RWPE2 (cell line): ENCODE measurements at places on chromosomes 4 and X.

DNA sequence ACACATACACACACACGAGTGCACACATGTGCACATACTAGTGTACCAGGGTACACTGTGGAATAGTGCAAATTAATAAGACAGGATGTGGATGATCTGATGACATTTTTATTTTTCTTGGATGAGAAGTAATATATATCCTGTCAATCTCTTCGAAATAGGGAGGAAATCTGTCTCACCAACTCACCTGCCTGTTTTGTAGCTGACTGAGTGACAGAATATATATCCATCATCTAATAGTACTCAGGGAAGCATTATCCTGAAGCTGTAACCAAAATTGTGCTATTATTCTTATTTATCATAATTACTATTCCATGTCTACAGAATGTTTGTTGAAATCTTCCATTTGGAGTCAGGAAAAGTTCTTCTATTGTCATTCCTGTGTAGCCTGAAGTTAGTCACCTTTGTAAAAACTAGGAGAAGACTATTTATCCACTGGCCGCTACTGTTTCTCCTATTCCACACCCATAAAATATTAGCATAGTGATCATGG is 888.0 kb downstream of the TRAM1L1 start:
- no peak for DNase-seq

GRCh38 chr4:20638825-20639224 is 61.4 kb upstream of the PACRGL start:
- DNase-seq = no peak

- DNase-seq = no peak
These were observed 61.9 kb upstream of the ENPP6 start for GRCh38 chr4:184279496-184280061.

GRCh38 chr4:14871676-14872430 is 130.4 kb upstream of the CPEB2 start:
- DNase-seq = no peak

DNA sequence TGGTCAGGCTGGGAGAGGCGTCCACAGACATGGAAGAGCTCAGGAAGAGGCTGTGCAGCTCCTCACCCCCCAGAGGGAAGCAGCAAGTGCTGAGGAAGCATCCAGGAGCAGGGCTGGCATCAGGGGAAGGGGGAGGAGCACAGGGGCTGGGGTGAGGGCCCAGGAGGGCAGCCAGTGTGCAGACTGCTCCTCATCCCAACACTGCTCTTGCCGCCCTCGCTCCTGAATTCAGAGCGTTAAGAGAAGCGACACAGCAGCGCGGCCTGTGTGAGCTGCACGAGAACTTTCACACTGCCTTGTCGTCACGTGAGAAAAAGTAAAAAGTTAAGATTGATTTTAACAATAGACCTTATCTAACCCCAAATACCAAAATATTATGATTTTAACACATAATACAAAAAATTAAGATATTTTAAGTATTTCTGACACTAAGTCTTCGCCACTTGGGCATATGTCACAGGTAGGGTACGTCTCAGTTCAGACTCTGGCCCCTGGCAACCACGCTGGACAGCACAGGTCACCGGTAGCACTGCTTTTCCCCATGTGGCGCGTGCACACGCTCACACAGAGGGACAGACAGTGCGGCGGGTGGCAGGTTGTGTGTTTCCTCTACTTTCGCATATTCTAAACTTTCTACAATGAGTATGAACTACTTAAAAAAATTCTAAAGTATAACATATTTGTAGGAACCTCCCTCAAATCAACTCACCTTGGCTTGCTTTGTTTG is 19.7 kb downstream of the NOP14 start:
- DNase-seq = no peak

DNA sequence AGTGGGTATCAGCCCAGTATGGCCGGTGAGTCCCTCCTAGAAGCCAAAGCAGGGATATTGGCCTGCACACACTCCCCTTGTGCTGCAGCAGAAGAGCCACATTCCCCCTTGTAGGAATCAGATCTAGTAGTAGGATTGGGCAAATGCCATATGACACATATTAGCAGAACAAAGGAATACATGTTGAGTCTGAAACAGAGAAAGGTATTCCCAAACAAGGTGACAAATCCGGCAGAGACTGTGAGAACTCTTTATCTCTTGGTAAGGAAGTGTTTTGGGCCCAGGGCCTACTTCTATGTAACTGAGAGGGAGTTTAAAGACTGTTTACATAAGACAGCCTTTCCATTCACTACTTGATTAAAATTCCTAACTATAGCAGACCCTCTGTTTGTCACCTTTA is 1382.0 kb downstream of the FAM133A start:
- no peak for DNase-seq

DNA sequence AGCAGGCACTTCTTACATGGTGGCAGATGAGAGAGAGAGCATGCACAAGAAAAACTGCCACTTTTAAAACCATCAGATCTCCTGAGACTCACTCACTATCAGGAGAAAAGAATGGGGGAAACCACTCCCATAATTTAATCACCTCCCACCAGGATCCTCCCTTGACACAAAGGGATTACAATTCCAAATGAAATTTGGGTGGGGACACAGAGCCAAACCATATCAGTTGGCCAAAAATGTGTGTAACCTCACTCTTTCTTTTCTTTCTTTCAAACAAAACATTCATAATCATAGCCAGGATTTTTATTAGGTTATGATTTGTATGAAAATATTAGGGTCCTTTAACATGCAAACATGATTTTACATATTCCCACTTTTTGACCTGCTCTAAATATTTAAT is 222.1 kb downstream of the PCDH18 start:
- no peak for DNase-seq

DNA sequence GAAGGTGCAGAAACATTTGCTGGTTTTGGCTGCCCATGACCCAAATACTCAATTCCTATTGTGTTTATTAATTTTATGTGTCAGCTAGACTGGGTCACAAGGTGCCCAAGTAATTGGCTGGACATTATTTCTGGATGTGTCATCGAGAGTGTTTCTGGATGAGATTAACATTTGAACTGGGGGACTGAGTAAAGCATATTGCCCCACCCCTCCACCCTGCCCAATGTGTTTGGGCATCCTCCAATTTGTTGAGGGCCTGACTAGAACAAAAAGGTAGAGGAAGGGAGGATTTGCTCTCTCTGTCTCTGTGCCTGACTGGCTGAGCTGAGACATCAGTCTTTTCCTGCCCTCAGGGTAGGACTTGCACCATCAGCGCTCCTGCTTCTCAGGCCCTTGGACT is 29.7 kb upstream of the LCORL start:
- DNase-seq = no peak

GRCh38 chr4:55321707-55322264 is 24.3 kb upstream of the SRD5A3 start:
- no peak for DNase-seq

DNA sequence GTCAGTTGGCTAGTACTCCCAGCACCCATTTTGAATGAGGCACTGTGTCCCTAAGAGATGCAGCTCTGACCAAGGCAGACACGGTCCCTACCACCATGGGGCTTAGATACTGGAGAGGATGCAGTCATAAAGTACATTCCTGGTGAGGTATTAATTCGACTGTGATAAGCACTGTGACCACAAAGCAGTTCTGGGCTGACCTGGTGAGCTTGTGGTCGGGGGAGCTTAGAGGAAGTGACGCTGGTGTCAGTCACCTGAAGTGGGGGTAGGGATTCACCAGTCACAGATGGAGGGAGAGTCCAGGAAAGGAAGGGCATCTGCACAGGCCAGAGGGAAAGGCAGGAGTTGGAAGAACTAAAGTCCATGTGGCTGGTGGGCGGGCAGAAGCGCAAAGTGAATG is 15.8 kb upstream of the CLTRN start:
- no peak for DNase-seq

GRCh38 chr4:183550345-183551093 is 45.7 kb downstream of the ING2 start:
- DNase-seq = no peak

GRCh38 chrX:87808576-87809243 is 291.1 kb downstream of the KLHL4 start:
- DNase-seq = no peak
